Adrenal gland (tissue), 19 donors: ENCODE measurements at places on chromosomes 1 and 21. TPM values are rescaled to one million over a fixed set of nuclear protein-coding genes. Genes with fewer than 3 reads are reported as not detected.

DNA sequence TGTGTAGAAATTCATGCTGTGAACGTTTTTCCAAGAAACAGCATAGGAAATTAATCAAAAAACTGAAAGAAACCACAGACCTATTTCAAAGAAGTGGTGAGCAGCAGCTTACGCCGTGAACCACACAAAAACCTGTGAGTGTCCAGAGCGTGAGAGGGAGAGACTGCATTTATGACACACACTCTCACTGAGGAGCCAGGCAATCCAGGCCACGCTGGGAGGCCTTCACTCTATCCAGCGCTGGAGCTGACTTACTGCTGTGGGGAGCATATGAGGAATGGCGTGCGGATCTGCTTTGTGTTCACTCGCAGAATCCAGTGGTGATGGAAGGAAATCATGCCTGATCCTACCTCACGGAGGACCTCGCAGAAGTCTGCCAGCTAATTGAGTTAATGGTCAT is 12.7 kb downstream of the ADAMTS1 start:
- DNase-seq, result no peak

DNA sequence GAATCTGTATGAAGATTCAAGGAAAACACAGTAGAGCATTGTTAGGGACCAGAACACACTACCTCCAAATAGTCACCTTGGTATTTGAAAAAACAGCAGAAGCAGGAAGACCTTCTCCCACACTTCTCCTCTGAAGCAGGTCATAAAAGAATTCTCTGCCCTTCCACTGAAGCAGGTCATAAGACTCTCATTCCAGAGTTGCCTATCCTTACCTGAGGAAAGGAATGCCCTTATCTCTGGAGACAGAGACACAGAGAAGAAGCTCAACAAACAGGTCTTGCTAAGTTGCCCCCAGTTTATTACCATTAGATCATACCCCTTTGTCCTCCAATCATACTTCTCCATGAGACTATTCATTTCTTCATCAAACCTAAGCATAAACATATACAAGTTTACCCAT is 225.8 kb upstream of the TNR start:
- DNase-seq, result no peak

DNA sequence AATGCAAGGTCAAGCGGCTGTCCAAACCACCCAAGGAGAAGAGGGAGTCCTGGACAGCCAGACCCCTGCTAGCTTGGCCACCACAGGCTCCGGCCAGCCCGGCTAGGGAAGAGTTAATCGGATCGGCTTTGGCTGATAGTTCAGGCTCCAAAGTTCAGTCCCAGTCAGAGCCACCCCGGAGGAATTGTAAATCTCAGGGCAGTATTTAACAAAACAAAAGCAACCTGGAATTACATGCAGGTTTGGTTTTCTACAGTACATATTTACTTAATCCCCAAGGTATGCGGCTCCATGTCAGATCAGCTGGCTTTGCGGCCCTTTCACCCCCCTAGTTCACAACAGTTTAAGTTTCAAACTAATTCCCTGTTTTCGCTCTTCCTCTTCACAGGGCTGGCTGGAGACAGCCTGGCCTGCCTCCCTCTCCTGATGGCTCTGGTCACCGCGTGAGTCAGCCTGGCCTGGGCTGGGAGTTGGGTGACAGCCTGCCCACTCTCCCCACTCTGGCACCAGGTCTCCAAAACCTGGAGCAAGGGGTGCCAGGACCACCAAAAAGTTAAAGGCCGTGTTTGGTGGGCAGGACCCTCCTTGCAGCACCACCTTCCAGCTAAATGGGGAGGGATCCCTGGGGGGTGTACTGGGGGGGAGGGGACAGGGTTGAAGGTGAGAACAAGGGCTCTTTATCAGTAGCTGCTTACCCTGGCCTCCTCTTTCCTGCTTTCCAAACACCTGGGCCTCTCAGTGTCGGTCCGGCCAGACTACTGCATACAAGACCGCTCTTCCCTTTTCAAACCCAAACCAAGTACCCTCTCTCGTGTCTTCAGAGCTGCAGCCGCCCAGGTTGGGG is 1.9 kb downstream of the DHRS3 start:
- peak; percentile 77 for DNase-seq

- no peak for DNase-seq
Measured at GRCh38 chr1:26758358-26758757, 29.4 kb upstream of the PIGV start.

Gene VANGL2
- total RNA-seq, result 2.2 TPM

DNA sequence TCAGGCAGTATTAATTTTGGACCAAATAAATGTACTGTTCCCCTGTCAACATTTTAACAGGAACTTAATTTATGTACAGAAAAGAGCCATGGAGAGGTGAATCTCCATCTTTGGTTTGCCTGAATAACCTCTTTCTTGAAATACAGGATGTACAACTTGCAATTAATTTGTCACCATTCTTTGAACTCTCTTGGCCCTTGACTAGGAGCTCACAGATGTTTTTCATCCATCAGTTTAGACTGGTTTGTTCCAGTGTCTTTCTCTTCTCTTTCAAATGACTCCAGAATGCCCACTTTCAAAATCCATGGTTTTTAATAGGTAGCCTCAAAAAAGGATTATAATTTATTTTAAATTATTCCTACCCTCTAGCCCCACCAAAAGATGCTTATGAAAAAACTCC is 5.0 kb downstream of the MAP3K7CL start:
- no peak for DNase-seq

Gene TMEM269
- not detected for total RNA-seq

Gene CCDC181
- total RNA-seq, result not detected

- no peak for DNase-seq
Measured at GRCh38 chr1:87428883-87429282, 100.2 kb downstream of the LMO4 start.

- DNase-seq, result no peak
Measured at GRCh38 chr1:61271412-61271789, 189.0 kb downstream of the NFIA start.

Gene ALX3
- not detected for total RNA-seq

DNA sequence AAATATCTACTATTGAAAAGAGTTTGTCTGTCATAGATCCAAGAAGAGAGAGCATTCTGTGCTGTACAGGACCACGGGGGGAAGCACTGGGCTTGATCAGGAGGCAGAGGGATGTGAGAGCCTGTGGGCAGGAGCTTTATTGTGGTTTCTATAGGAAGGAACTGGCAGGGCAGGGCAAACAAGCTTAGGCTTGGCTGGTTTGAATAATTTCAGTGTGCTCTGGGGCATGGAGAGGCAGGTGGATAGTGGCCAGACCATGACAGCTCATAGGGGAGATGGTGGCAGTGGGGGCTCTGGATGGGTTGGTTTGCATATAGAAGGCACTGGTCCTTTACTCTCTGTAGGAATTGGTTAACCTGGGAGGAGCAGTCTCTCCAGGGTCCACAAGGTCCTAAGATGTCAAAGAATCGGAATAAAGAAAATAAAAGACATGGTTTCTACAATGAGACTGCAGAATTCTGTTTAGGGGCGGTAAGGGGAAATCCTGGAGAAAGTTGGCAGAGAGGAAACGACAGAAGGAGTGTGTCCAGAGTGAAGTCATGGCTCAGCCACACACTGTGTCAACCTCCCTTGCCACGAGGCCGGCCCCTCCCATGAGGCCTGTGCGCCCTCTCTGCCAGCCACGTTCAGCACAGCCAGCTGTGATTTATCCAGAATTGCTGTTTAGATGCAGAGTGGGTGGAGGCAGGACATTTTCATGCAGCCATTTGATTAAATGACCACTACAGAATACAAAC is 81.7 kb upstream of the PGBD5 start:
- DNase-seq, result peak; percentile 22

GRCh38 chr1:100325415-100326324 is 26.6 kb upstream of the CDC14A start:
- DNase-seq, result no peak

- peak; percentile 47 for DNase-seq
Measured at GRCh38 chr1:215568299-215568692, 1.2 kb downstream of the KCTD3 start.

Gene NR5A2
- total RNA-seq, result 0.94 TPM

DNA sequence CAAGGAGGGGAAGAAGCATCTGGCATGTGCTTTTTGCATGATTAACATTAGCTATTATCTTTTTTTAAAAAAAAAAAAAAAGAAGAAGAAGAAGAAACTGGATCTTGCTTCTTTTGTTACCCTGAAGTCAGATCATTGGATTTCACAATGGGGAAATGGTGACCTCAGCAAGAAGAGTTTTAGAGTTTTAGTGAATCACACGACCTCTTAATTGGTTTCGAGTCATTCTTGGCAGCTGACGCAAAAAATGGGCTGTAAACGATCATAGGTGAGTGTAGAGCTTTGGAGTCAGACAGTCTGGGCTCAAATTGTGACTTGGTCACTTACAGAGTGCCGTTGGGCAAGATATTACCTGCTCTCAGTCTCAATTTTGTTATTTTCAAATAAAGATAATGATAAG is 33.3 kb upstream of the PGBD5 start:
- DNase-seq, result peak; percentile 55

DNA sequence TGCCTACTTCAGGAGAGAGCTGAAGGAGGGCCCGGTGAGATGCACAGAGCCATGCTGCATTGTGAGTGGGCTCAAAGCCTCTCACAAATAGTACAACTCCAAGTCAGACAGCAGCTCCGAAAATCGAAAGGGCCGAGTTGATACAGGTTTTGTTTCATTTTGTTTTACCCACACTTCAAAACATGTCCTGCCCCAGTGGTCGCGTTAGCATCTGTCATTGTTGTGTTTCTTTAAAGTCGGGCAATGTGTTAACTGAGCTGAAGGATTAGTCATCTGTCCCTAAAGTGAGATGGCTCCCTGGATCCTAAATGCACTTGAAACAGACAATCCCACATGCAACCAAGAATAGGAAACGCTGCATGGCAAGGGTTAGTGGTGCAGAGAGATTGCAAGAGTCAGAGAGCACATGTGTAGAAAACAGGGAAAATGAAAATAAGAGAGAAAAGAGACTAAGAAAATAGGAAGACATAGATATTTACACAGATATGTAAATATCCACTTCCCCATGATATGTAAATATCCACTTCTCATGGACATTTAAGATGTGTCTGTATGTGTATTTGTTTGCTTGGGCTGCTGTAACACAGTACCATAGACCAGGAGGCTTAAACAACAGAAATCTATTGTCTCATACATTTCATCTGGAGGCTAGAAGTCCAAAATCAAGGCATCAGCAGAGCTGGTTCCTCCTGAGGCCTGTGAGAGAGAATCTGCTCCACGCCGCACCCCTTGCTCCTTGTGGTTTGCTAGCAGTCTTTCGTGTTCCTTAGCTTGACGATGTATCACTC is 131.4 kb upstream of the RAB4A start:
- no peak for DNase-seq
